ENCODE measurements at places on chromosomes 6 and 20.

DNA sequence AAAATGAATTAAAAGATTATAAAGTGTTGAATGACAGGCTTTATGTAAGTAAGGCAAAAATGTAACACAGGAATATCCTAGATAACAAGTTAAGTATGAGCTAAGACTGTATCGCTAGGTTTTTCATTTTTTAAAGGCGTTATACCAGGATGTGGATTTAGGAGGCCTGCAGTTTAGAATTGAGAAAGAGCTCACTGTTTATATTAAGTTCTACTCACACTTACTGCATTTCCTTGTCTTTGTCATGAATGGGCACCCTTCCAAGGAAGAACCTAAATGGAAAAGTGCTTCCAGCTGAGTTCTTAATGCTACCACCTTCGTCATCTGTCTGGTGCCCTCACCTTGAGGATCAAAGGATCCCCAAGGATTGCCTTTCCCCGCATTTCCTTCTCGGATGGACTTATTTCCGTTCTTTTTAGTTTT is 148.7 kb downstream of the SOX4 start:
- DNase-seq: no peak

DNA sequence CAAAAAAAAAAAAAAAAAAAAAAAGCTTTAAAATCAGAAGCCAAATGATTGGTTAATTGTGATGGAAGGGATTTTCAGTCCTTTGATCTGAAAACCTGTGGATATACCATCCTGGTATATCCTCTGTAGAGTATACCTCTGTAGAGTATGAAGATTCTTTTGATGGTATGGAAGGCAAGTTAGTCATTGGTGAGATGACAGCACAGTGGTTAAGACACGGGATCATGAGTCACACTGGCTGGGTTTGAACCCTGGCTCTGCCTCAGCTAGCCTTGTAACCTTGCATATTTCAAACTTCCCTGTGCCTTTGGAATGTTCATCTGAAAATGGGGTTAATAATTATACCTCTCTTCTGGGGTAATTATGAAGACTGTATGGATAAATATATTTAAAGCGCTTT is 179.3 kb downstream of the CARMIL1 start:
- DNase-seq: no peak

DNA sequence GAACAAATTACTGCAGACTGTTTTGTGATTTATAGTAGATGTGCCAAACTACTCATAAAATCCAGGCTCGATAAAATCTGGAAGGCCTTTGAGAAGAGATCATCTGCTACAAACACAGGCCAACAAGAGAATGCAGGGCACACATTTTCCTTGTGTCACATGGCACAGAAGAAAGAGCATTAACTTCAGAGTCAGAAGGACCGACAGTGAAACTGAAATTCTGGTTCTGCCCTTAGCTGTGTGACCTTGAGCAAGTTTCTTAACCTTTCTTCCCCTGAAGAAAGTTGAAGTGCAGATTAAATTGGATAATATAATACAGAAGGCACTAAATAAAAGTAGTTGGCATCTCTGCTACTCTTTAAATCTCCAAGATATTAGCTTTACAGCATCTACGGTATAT is 338.4 kb upstream of the IRAK1BP1 start:
- no peak for DNase-seq

DNA sequence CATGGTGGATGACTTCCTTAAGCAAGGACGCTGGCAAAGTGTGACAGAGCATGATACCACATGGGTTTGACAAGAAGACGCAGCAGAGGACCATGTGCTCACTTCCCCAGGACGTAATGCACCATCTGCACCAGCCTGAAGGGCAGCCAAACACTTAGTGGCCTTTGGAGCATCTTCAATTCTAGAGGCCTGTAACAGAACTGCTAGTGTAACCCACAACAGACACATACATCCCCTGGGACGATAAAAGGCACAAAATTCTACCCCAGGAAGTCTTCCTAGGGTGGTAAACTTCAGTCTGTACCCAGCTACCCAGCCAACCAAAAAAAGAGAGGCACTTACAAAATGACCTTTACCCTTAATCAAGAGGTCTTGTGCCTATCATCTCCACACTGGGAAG is 9.2 kb upstream of the CPNE1 start:
- no peak for DNase-seq

- no peak for DNase-seq
These were observed 16.3 kb downstream of the RPRD1B start for GRCh38 chr20:38049800-38050199.

- no peak for DNase-seq
These were observed 21.4 kb upstream of the TRAM2 start for GRCh38 chr6:52598123-52598823.

GRCh38 chr6:27078734-27079357 is 168.7 kb upstream of the PRSS16 start:
- DNase-seq: no peak

DNA sequence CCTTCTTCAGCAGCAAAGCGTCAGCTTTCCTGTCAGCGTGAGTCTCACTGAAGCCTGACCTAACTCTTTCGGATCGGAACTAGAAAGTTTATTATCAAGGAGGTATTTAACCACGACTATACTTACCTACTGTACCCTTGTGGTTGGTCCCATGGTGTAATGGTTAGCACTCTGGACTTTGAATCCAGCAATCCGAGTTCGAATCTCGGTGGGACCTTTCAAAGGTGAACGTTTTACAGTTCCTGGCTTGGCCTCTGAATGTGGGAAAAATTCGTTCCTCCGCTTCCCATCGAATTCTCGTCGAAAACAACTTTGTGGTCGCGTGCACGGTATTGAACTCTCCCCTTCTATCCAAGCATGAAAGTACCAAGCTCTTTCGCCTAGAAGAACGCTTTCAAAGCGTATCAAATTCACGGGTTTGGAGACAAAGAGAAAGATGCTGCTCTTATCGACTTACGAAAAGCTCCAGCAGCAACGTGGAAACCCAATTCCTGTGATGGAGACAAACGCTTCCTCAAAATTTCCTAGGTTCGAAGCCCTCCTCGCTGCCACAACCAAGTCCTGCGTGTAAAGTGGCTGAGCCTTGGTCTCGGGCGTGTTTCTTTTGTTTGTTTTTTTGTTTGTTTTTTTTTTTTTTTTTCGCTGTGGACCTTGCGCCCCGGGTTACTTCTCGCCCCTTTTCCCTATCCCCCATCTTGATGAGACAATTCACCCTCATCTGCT is 63.7 kb downstream of the GPX5 start:
- no peak for DNase-seq

DNA sequence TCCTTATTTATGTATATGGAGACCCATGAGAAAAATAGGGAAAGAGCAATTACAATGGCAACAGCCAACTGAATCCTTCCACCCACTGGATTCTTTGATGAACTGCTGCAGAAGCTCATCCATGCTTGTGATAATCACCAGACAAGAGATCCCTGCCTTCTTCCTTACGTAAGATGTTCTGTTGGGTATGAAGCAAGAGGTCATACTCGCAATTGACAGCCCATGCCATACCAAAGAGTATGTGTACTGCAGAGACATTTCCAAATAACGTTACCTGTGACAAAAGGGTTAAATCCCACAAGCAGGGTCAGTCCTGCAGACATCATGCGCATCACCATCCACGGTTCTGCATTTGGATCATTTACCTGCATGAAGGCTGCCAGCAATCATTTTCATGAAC is 27.8 kb downstream of the ELOVL5 start:
- DNase-seq: no peak

DNA sequence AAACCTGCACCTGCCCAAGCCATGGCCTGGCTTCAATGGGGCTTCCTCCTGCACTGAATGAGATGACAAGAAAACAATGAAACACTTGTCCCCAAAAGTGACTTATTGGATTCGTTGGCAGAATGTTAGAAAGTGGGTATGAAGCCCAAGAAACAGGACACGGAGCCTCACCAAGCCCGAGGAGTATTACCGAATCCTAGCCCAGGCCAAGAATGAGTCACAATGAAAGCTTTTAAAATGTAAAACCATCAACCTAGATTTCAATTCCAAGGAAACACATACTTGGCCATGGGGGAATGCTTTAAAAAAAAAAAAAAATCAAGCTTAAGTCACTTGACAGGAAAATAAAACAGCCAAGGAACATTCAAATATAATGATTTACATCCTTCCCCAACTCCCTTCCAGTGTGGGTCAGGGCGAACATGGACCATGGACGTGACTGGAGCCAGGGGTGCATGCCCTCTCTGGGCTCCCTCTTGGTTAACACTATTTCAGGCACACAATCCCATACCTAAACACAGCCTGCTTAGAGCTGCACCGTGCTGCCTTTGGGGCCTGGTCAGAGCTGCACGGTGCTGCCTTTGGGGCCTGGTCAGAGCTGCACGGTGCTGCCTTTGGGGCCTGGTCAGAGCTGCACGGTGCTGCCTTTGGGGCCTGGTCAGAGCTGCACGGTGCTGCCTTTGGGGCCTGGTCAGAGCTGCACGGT is 3.1 kb upstream of the STX16 start:
- no peak for DNase-seq

GRCh38 chr20:62120365-62120762 is 1.9 kb upstream of the LSM14B start:
- DNase-seq: no peak
